ENCODE measurements at places on chromosomes 5 and 9. TPM values are rescaled to one million over a fixed set of nuclear protein-coding genes. Genes with fewer than 3 reads are reported as not detected.

Gene RGS7BP
- polyA plus RNA-seq: 1.9 TPM

Gene NXNL2
- polyA plus RNA-seq: 4.3 TPM

Gene NTRK2
- 31.1 TPM for polyA plus RNA-seq

- DNase-seq: no peak
Measured at GRCh38 chr9:132588098-132588497, 5.7 kb downstream of the BARHL1 start.

Gene JAKMIP2
- 7.0 TPM for polyA plus RNA-seq

DNA sequence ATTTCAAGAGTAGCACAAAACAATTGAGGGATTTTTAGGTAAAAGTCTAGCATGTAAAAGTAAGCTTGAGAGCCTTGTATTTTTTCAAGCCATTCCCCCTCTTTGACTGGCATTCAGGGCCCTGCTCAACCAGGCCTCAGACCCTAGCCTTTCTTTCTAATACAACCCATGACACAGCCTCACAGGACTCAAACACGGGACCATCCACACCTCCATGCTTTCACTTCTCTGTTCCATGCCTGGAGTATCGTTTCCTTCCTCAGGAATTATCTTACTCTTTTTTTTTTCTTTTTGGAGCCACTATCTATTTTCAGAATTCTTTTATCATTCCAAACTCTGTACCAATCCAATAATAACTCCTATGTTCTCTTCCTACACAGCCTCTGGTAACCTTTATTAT lies 560.2 kb upstream of the CLINT1 start:
- no peak for DNase-seq

Gene NEUROG1
- polyA plus RNA-seq: not detected

DNA sequence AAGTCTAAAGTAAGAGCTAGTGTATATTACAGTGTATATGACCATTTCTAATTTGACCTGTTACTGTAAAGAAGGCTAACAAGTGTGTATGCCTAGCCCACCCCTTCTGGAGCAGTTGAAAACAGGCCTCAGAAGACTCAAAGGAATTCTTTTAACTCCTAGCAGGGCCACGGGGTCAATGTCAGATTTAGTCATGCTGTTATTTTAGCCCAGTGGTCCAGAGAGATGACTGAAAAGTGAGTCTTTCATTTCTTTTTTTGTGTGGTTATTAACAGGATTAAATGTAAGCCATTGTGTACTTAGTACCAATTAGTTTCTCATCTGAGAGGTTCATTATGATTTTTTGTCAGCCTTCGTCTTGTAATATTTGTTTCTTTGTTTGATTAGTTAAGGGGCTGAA lies 24.4 kb downstream of the ZCCHC7 start:
- no peak for DNase-seq

DNA sequence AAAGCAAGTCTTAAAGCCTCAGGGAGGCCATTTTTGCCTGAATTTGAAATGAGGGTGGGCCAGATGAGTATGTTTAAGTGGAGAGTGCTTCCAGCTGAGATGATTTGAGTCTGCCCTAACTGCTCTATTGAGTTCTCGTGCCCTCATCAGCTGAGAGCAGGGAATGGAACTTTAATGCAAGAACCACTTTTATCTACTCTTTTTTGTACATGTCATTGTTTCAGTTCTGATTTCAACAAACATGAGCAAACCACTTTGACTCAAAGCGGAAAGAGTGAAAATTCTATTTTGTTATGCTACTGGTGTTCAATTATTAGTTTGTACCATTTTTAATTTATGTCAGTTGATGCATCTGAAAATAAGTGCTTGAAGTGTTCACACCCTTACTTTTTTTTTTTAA lies 35.8 kb downstream of the DCAF10 start:
- DNase-seq: no peak

- DNase-seq: peak; percentile 25
Measured at GRCh38 chr5:1008451-1009358, at the start of gene NKD2. Gene NKD2, plus strand, starts transcription at chr5:1008802. Its CDS starts 256 bp downstream, at chr5:1009058.

DNA sequence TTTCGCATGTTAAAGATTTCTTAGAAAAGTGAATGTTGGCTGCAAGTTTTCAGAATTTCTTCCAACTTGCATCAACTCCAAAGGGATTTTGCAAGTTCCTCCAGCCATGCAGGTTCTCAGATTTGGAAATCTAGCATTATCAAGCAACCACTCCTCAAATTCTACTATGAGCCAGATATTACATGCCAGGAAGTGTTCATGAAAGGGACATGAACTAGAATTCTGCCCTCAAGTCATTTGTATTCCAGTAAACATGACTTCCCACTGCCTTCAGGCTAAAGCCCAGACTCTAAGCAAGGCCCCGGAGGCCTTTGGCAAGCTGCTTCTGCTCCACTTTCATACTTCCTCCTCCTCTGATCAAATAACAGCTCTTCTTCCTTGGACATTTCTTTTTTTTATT lies 111.3 kb upstream of the PAPPA start:
- DNase-seq: no peak

DNA sequence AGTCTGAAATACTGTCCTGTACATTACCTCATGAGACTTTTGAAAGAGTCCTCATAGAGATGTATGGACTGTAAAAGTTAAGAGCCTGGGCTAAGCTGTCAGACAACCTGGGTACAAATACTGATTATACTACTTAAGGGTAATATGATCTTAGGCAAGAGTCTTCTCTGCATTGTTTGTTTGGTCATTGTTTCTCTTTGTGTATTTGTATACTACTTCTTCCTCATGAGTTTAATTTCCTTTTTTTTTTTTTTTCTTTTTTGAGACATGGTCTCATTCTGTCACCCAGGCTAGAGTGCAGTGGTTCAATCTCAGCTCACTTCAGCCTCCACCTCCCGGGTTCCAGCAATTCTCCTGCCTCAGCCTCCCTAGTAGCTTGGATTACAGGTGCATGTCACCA lies 2.6 kb upstream of the PFDN1 start:
- no peak for DNase-seq

GRCh38 chr9:134288746-134289145 lies 37.5 kb upstream of the RXRA start:
- DNase-seq: no peak

Gene TMC1
- polyA plus RNA-seq: 0.48 TPM

Gene C9orf85
- polyA plus RNA-seq: 14.3 TPM

Data from ovary (tissue), 10 donors.